ENCODE measurements at places on chromosomes 1 and 21.

- DNase-seq = no peak
These were observed 53.4 kb downstream of the DMAP1 start for GRCh38 chr1:44266400-44267344.

- DNase-seq = no peak
These were observed 33.9 kb upstream of the GPR25 start for GRCh38 chr1:200838676-200839445.

DNA sequence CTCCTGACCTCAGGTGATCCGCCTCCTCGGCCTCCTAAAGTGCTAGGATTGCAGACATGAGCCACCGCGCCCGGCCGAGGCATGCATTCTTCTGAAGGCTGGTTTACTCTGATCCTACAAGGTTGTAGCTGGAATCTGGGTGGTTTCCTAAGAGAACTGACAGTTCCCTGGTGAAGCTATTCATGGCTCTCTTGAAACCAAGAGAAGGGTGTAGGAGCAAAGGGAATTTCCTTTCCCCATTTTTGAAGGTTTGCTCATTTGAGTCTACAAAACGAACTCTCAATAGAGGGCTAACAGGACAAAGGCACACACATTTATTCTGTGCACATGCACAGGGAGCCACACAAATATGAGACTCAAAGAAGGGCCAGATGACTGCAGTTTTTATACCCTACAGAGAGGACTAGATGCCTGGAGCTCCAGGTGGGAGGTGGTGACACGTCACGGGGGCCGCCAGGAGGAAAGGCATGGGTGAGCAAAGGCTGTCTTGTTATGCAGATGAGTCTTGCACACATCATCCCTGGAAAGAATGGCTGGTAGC lies 49.5 kb upstream of the ERRFI1 start:
- no peak for DNase-seq

DNA sequence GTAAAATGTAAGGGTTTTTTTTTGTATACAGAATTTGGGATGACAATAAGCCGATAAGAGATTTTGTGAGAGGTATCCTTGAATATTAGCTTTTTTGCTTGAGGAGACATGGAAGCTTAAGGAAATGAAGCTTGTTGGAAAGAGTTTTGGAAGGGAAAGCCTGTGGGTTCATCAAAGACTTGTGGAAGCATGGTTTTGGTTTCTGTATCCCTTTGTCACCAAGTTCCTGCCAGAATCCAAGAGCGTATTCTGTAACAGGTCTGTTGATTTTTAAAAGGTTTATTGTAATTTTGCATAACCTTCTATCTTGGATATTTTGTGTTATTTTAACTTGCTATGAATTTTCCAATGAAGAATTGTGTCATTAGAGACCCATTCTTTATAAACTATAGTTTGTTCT lies 38.1 kb downstream of the TMED5 start:
- DNase-seq = no peak

- no peak for DNase-seq
These were observed 97.6 kb downstream of the EPHB2 start for GRCh38 chr1:22808186-22808675.

- no peak for DNase-seq
These were observed 662.6 kb downstream of the MATN1 start for GRCh38 chr1:30060738-30061137.

DNA sequence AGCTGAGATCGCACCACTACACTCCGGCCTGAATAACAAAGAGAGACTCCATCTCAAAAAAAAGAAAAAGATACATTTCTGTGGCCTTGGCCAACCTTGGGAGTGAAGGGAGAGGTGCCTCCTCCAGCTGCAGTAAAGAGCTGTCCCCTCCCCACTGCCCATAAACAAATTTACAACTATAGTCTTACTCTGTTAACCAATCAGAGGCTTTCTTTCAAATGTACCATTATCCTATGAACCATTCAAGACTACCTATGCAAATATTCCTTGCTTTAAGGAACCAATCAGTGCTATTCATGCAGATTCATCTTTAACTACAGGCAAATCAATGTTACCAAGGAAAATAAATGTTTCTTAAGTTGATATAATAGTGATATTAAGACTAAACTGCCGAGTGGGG lies 1.0 kb downstream of the CELA2B start:
- DNase-seq = no peak

DNA sequence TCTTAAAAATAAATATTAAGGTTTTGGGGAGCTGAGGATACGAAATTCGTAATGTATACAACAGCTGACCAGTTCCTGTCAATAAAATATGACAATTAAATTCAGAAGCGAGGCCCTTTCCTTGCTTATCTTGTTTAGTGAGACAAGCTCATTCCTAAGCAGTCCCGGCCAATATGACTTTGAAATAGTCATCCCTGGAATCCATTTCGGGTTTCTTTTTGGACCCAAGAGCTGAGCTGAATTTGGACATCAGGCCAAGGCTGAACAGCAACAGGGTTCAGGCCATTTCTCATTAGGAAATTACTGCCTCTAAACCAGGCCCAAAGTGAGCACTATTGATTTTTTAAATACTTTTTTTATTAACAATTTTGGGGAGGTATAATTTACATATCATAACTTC lies 17.3 kb upstream of the FMN2 start:
- no peak for DNase-seq

- DNase-seq = no peak
These were observed 87.4 kb upstream of the KIF1B start for GRCh38 chr1:10122926-10123325.

GRCh38 chr1:28437264-28437923 lies 67.9 kb downstream of the PHACTR4 start:
- DNase-seq = peak; percentile 23

GRCh38 chr1:93614541-93614940 lies 67.1 kb downstream of the BCAR3 start:
- DNase-seq = no peak

- peak; percentile 41 for DNase-seq
These were observed 27.8 kb downstream of the ECE1 start for GRCh38 chr1:21262293-21263051.

DNA sequence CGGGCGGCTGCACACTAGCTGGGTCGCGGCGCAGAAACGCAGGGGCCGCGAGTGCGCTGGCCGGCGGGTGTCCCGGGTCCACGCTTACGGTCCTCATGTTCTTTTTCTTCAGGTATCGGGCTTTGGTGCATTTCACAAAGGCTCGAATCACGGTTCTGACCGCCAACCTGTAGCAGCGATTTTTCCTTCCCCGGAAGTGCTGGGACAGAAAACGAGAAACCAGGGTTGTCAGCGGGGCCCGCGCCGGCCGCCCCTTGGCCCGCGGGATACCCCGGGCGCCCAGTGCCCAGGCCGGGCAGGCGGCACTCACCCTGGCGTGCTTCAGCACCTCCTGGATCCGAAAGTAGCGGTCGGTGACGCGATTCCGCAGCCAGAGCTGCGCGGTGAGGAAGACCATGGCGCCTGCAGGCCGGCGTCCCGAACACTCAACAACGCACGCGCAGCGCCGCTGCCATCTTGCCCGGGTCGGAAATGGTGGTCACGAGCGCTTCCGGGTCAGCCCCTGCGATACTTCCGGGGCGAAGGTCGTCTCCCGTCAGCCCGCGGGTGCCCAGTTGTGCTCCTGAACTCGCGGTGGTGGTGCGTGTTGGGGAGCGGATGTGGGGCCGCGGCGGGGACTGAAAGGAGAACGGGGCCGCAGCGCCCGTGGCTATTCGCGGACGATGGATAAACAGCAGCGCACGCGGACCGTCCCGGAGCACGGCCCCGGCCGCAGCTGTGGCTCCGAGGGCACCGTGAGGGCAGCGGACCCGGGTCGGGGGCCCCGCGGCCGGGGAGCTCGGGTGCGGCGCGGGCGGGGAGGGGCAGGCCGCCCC lies at the start of gene MRPL20:
TSS of gene MRPL20 (minus strand) at position 473 of the 815 bp plus-strand sequence. CDS start at position 397, 76 bp downstream.
- DNase-seq = peak; percentile 95

- no peak for DNase-seq
These were observed 7.8 kb downstream of the UBE2Q1 start for GRCh38 chr1:154550657-154551056.

- no peak for DNase-seq
These were observed 6.9 kb upstream of the TMEM81 start for GRCh38 chr1:205091043-205091740.

- DNase-seq = no peak
These were observed 51.1 kb downstream of the SUSD4 start for GRCh38 chr1:223312705-223313414.

- DNase-seq = no peak
These were observed 20.6 kb downstream of the RRP1 start for GRCh38 chr21:43809853-43810504.

- DNase-seq = no peak
These were observed 5.5 kb upstream of the SNX27 start for GRCh38 chr1:151606384-151606783.

- DNase-seq = no peak
These were observed 58.2 kb downstream of the WLS start for GRCh38 chr1:68173936-68174737.
